ENCODE measurements at places on chromosomes 1 and 21.
A peak's percentile ranks its signal among the peaks of the same experiment; 100 is the strongest.

DNA sequence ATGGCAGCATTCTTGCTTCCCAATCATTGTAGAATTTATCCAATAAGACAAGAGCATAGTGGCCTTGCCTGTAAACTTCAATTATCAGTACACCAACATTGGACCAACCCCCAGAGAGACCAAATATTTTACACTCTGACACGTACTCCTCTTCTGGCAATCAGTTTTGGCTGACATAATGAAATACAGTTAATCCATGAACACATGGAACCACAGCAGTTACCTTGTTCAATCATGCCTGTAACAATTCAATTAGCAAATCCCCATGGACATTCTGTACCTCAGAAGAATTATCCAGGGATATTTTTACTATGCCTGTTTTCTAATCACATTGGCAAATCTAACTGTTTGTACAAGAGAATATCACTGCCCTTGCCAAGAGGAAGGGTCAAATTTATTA lies 2162.0 kb downstream of the MRPL39 start:
- no peak for DNase-seq

GRCh38 chr1:190464690-190465089 lies 13.0 kb downstream of the BRINP3 start:
- no peak for DNase-seq

DNA sequence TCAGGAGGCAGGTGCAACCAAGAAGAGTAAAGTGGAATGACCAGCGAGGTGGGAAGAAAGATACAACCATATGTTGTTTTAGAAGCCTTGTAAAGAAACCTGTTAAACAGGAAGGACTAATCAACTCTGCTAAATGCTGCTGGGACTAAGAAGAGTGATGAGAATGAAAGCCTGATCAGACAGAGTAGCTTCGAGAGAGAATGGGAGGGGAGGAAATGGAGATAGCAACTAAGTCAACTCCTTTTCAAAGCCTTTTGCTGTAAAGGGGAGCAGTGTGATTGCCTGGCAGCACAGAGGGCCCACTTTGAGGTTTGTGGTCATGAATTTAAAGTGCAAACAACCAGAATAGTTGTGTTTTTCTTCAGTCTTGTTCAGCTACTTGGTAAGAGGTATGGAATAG lies 31.4 kb downstream of the SLC30A7 start:
- no peak for DNase-seq

- no peak for DNase-seq
These were observed 104.5 kb downstream of the PCNX2 start for GRCh38 chr1:233190987-233191386.

- no peak for DNase-seq
These were observed 120.9 kb downstream of the C1orf21 start for GRCh38 chr1:184507604-184508280.

GRCh38 chr1:55974714-55975441 lies 604.5 kb downstream of the PLPP3 start:
- peak; percentile 46 for DNase-seq

GRCh38 chr1:227032396-227032795 lies 92.3 kb downstream of the COQ8A start:
- DNase-seq, result no peak

GRCh38 chr1:184388319-184388889 lies 1.6 kb downstream of the C1orf21 start:
- DNase-seq, result peak; percentile 34

GRCh38 chr1:13967707-13968106 lies 267.7 kb downstream of the PRDM2 start:
- no peak for DNase-seq

- DNase-seq, result no peak
These were observed 119.1 kb upstream of the RUNX3 start for GRCh38 chr1:25049190-25049589.

GRCh38 chr1:182460550-182460951 lies 10.6 kb downstream of the RGSL1 start:
- no peak for DNase-seq

- DNase-seq, result no peak
These were observed 858.5 kb upstream of the B3GALT2 start for GRCh38 chr1:194044892-194045291.

DNA sequence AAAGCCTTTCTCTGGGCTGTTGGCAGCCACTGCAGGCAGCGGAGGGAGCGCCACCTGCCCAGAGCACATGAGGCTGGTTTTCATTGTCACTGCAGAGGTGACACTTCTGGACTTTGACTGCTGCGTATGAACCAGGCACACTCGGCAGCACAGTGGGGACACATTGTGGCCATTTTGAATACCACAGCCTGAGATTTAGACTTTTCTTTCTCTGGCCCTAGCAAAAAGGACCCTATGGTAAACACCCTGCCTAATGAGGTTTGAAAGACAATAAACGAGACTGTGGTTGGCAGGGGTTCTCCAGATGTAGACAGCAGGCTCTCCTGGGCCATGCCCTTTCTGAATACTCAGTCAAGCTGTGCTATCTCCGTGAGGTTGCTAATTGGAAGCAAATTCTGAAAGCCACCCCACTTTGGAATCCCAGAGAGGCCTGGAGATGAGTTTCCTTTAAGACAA lies 12.0 kb upstream of the KCNE2 start:
- no peak for DNase-seq

- DNase-seq, result no peak
These were observed 107.1 kb upstream of the OLIG2 start for GRCh38 chr21:32918478-32919120.

DNA sequence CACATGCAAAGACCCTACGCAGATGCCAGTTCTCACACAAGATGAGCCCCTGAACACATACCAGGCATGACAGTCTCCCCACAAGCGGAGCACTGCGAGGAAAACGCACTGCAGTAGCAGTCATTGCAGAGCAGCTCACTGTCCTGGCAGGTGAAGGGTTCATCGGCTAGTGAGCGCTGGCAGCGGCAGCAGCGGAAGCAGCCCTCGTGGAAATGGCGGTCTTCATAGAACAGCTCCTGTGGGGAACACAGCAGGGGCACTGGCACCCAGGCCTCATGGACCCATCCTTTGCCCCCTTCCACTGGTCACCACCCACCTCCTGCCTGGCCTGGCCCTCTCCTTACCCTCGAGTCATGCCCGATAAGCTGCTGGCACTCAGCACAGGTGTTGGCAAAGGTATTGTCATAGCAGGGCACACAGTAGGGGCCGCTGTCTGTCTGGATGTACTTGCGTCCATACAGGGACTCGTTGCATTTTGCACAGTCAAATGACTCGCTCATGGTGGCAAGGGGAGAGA lies 6.3 kb downstream of the FHL3 start:
- DNase-seq, result no peak

DNA sequence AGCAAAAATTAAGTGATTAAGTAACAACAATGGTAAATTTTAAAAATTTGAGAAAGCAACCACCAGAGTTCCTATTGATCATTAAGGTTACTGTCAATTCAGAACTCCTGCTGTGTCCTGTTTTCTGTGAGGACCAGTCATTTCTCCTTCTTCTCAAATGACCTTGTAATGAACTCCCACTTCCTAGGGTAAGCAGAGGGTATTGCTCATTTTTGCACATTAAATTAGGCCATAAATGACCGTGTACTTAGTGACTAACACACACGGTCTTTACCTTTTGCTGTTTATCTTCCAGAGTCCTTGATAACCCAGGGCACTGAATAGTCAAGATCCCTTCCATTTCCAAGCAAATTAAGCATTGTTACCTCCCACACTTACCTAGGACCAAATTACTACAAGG lies 227.5 kb upstream of the LYPLAL1 start:
- no peak for DNase-seq

GRCh38 chr1:59411147-59411546 lies 114.3 kb downstream of the FGGY start:
- no peak for DNase-seq

GRCh38 chr1:61568460-61569302 lies 156.3 kb downstream of the TM2D1 start:
- DNase-seq, result no peak

DNA sequence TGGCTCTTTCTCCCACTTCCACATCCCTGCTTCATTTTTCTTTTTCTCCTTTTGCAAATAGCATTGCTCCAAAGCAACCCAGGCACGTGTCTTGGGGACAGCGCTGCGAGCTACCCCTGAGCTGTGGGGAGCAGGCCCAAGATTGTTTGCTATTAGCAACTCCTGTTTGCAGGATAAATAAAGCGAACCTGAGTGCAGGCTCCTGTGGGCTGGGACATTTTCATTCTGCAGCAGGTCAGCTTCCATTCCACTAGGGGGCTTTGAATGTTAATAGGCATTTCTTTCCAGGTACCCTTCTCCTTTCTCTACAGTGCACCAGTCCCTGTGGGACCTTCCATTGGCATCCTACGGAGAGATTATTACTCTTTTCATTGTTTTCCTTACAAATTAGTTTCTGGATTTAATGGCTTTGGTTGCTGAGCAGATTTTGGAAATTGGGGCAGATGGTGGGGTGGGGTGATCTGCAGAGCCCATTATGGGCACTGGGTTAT lies 54.0 kb downstream of the OLFML3 start:
- DNase-seq, result no peak

GRCh38 chr1:51172811-51173210 lies 63.3 kb upstream of the RNF11 start:
- no peak for DNase-seq

GRCh38 chr1:31706384-31707058 lies 2.7 kb upstream of the COL16A1 start:
- DNase-seq, result no peak

GRCh38 chr1:209625791-209626285 lies 26.4 kb downstream of the LAMB3 start:
- no peak for DNase-seq

DNA sequence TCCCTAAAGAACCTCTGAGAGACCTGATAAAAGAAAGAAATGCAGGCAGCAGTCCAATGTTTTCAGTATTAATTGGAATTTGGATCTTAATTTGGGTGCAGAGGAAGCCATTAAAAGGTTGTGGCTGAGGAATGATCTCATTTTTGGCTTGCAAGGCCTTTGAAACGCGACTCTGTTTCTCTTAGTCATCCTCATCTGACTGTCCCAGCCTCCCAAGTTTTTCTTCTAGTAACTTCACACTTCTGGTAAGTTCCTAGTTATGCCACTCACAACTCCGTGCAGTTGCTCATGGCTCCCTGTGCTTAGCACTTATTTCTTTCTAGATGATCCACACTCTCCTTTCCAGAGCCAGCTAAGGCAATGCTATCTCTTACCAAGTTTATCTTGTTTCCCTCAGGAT lies 147.4 kb upstream of the USP24 start:
- peak; percentile 34 for DNase-seq

GRCh38 chr21:14482165-14482564 lies 64.0 kb downstream of the SAMSN1 start:
- DNase-seq, result no peak

DNA sequence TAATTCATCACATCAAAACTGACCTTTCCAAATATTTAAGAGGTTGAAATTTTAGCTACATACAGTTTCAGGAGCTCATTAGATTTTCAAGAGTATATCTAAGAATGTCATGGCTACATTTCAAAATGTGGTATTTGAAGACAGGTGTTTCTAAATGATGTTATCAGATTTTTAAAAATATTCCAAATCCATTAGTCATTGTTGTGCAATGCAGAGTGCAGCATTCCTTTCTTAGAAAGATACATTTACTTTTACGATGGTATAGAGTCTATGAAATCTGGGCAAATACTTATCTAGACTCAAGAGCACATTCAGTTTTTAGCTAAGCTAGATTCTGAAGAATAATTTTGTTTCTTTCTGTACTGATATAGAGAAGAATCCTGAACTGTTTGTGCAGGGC lies 230.3 kb downstream of the CHRM3 start:
- no peak for DNase-seq

DNA sequence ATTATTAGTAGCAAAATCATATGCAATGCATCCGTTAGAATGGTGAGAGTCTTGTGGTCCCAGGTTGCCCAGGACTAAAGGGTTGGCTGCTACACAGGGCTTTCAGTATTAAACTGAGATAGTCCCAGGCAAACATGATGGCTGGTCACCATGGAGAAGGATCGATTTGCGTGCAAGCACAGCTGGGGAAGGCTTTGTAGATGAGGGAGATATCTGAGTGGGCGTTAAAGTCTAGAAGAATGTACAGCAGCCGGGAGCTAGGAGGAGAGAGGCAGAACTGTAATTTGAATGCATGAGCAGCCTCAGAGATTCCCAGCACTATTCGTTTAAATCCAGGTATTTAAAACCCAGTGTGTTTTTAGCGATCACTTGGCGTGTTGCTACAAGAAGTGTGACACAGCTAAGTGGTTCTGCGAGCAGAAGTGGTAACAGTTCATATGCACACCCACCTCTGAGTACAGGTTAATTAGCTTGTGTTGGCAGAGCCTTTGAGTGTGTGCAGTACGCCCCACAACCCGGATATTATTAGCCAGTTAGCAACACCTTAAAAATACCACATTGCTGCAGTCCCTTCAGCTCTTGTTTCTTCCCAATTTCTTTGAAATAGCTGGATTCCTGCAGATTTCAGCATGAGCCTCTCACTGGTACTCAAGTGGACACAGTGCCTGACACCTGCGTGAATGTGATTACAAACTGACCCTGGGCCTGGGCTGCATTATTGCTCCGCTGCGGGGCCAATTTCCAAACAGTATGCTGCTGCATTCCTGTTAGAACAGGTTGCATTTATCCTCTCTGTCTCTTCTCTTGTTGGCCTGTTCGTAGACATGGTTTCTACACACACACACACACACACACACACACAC lies 67.2 kb upstream of the SCAF4 start:
- DNase-seq, result no peak

- no peak for DNase-seq
These were observed 30.4 kb downstream of the ATP2B4 start for GRCh38 chr1:203656796-203657747.

GRCh38 chr1:173249349-173249748 lies 42.2 kb upstream of the TNFSF4 start:
- no peak for DNase-seq

- no peak for DNase-seq
These were observed 23.8 kb upstream of the COL18A1 start for GRCh38 chr21:45381036-45381787.

DNA sequence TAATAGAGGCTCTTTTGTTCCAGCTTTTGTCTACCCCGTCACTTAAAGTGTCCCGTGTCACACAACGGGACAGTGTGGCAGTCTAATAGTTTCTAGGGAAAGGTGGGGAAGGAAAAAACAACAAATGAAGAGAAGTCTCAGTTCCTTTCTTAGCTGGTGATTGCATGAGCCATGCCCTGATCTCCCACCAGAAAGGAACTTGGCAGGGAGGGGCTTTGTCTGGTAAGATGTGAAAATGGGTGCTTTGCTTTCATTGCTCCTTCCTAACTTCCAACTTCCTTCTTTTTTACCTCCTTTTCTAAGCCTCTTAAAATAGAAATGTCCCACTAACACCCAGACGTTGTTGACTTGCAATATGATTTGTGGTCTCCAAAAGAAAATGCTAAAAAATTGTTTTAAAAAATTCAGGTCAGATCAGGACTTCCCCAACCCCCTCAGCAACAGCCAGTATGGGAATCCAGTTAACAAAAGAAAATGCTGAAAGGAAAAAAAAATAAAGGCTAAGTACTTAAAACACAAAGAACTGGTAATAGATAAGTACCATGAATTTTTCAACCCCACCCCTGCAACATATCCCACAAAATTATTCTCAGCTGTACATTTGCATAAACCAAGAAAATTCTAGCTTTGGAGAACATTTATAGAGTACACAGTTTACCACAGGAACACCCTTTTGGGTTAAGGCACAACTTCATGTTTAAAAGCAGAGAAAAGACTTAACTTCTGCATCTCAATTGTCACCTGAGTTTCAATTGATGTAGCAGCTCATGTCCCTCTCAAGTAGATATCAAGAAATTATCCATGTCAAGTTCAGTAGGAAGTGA lies 106.2 kb downstream of the NIBAN1 start:
- no peak for DNase-seq

- DNase-seq, result no peak
These were observed 6.8 kb downstream of the SH2D2A start for GRCh38 chr1:156809711-156810366.

Measured in AG04449 (cell line).